ENCODE measurements at places on chromosomes 6 and 20.

GRCh38 chr6:4510906-4511640 is 265.1 kb upstream of the CDYL start:
- DNase-seq, result no peak

GRCh38 chr6:25630508-25631278 is 21.3 kb upstream of the SCGN start:
- no peak for DNase-seq

DNA sequence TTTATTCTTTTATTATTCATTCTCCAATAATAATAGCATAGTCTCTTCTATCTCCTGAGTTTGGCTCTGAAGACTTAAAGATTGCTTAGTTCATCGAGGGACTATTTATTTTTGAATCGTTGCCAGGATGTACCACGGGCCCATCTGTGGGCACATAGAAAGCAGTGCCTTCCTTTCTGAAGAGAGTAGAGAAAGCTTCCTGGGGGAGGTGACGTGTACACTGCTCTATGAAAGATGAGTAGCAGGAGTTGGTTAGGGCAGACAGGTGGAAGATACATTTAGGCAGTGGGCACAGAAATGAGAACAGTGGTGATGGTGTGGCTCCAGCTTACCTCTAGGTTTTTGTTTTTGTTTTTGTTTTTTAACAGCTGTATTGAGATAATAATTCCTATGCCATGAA is 98.4 kb downstream of the CDKAL1 start:
- no peak for DNase-seq

DNA sequence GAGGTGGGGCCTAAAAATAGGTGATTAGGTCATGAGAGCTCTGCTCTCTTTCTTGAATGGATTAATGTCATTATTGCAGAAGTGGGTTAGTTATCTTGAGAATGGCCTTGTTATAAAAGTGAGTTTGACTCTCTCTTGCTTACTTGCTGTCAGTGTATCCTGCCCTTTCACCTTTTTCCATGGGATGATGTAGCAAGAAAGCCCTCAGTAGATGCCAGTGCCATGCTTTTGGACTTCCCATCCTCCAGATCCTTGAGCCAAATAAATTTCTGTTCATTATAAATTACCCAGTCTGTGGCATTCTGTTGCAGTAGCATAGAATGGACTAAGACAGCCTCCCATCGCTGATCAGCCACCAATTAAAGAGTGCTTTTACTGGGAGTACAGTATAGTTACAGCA is 40.1 kb downstream of the UTRN start:
- no peak for DNase-seq

DNA sequence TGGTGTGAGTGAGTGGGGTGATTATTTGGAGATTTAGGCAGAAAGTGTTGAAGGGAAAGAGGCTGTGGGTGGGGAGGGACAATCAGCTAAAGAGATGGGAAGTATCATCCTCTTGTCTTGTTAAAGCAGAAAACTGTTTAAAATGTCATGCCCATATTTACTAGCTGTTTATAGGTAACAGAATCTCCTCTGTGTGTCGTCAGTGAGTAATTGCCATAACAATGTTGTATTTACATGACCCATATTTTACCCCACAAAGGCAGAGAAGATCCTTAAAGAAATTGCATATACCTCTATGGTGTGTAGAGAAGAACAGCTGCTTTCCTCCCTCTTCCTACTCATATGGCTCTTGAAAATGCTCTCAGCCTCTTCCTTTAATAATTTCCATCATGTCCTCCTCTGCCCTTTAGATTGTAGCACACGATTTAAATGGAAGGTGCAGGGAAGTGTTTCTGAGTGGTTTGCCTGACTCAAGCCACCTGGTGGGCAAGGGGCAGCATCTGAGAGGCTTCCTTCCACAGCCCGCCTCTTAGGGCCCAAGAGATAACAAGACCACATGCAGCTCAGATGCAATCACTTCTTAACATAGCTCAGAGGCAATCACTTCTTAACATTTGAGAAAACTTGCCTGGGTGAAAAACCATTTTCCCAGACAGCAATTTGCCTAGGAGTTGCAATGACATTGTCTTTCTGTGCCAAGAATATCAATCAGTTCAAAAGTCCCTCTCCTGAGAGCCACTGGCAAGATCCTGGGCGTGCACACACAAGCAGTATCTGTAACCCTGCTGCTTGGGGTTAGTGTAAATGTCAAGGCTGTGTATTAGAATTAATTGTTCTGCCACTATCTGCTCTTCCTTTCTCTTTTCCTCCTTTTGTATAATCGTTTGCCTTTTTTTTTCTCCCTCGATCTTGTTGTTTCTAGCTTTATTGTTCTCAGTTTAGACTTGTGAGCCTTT is 44.1 kb upstream of the EDN1 start:
- peak; percentile 36 for DNase-seq

DNA sequence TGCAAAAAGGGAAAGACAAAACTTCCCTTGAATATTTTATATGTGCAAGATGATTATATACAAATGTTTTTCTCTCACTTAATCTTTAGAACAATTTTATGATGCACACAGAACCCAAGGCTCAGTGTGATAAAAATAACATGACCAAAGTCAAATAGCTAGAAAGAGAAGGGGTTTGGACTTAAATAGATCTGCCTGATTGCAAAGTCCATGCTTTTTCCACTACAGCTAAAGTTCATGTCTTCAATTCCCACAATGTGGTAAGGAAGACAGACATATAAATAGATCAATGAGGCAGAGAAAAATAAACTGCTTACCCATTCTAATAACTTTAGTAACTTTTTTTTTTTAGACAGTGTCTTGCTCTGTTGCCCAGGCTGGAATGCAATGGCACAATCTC is 143.8 kb downstream of the CDK19 start:
- DNase-seq, result no peak

DNA sequence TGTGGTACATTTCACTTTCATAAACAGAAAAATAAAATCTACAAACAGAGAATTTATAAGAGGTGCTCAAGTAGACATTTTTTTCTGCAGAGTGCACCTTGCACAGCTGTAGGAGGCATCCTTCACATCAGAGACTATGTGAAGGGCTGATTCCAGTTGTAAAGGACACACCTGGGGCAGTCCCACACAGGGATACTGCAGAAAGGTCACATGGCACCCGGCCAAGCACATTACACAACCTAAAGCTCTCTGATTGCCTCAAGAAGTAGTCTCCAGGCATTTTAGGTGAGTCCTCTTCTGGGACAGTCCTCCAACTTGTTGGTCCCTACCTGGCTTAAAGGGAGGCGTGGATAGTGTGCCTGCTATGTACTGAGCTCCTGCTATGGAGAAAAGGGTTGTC is 502.9 kb upstream of the NOX3 start:
- DNase-seq, result no peak

- DNase-seq, result peak; percentile 39
Observed at GRCh38 chr6:21496196-21496595, 97.4 kb upstream of the SOX4 start.

- no peak for DNase-seq
Observed at GRCh38 chr6:31886541-31886991, 7.8 kb upstream of the SLC44A4 start.

- no peak for DNase-seq
Observed at GRCh38 chr20:63552481-63553249, 1.3 kb upstream of the FNDC11 start.

DNA sequence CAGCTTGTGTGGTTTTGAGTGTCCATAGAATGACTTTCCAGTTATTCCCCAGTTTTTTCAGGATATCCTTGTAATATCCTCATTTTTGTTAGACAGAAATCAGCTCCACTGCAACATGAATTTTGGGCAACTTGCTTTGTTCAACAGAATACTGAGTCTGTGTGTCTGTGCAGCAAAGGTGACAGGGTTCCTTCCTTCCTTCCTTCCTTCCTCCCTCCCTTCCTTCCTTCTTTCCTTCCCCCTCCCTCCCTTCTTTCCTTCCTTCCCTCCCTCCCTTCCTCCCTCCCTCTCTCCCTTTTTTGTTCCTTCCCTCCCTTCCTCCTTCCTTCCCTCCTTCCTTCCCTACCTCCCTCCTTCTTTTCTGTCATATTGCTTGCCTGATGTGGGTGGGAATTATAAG is 496.5 kb downstream of the EPM2A start:
- no peak for DNase-seq

- no peak for DNase-seq
Observed at GRCh38 chr20:57322476-57322875, 7.1 kb upstream of the SPO11 start.

DNA sequence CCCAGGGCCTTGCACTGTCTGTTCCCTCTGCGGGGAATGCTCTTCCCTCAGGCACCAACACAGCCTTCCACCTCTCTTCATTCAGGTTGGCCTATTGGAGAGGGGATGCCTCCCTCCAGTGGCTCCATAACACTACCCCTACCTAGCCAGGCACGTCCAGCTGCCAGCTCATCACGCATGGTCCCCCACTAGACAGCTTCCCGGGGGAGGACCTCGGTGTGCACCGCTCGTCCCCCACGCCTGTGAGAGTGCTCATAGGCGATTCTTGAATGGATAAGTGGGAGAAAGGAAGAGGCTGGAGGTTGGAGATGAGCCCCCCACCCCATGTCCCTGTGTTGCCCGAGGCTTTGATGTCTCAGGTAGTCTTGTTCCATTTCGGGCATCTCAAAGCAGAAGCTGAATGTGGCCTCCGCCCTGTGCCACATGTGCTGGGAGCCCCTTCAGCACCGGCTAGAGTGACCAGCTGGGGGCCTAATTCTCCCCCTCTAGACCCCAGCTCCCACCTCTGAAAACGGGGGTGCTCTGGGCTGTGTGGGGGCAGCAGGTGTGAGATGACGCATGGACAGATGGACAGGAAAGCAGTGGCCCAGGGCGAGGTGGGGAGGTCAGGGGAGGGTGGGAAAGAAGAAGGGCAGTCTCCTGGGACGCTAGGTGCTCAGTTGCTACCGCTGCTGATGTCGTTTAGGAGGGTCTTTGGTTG is 333.0 kb downstream of the TAF4 start:
- no peak for DNase-seq

DNA sequence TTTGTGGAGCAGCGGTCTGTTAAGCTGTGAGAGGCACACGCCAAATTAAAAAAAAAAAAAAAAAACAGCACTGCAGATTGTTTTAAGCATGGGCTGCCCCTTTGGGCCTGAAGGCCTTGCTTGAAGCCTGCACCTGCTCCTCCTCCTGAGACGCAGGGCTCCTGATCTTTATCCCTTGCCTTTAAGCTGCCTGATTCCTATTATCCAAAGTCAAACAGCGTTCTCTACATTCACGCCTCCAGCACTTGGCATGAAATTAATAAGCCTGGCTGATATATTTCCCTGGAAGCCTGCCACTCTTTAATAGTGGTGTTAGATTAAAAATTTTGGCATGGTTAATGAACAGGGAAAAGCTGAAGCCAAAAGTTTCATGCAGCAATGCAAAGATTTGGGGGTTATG is 163.9 kb downstream of the FAXC start:
- no peak for DNase-seq

- no peak for DNase-seq
Observed at GRCh38 chr6:35665573-35665972, 23.1 kb downstream of the FKBP5 start.

DNA sequence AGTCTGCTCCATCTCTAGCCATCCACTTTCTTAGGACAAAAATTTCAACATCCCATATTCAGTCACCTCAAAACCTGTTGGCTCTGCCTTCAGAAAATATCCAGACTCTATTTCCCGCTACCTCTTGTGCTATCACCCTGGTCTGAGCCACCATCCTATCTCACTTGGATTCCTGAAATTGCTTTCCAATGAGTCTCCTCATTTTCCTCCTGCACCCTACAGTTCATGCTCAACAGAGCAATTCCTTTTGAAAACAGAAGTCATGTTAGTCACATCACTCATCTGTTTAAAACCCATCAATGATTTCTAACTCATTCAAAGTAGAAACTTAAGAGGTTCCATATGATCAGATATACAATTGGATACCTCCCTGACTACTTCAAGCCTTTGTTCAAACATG is 229.9 kb downstream of the ADGRG6 start:
- DNase-seq, result no peak

DNA sequence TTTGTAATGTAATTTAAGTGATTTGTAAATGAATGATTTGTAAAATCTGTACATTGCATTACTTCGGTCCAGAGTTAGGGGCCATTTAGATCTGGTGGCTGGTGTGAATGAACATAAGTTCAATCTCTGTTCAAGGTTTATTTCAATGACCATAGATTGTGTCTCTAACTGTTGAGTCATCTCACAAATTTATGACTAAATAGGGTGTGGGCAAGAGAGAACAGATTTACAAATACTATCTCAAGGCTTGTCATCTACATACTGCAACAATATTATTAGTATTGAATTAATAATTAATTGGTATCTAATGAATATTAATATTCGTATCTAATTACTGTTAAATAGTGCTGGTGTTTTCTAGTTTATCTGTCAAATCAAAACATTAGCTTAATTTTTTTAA is 115.3 kb upstream of the EDN1 start:
- peak; percentile 13 for DNase-seq

- DNase-seq, result no peak
Observed at GRCh38 chr6:45727228-45727627, 288.4 kb downstream of the CLIC5 start.
